ENCODE measurements at places on chromosomes 5 and 9. TPM values are rescaled to one million over a fixed set of nuclear protein-coding genes. Genes with fewer than 3 reads are reported as not detected.

KCNV2 gene
- not detected for total RNA-seq

CCL27 gene
- total RNA-seq = not detected

ANKRD34B gene
- not detected for total RNA-seq

- no peak for DNase-seq
Measured at GRCh38 chr9:92043002-92043401, 72.2 kb downstream of the SPTLC1 start.

GRCh38 chr5:62143268-62144229, 162.5 kb upstream of the KIF2A start:
- DNase-seq = no peak

BRINP1 gene
- not detected for total RNA-seq

GRCh38 chr5:34517249-34517648, 138.9 kb upstream of the RAI14 start:
- DNase-seq = no peak

DNA sequence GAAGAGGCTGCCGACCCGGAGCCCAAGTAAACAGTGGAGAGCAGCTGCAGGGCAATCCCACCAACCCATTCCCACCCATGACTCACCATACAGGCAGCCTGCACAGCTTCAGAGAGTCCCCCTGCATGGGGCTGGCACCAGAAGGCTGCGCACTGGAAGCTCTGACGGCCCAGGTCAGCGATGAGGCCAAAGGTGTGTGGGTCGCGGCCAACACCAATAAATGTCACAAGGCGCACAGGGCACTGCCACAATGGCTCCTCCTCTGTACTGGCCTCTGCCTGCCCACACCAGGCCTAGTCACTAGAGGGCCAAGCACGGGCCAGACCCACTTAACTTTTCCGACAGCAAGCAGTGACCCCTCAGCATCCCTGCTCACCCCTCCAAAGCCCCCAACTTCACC, 3.0 kb upstream of the SRA1 start:
- DNase-seq = no peak

DNA sequence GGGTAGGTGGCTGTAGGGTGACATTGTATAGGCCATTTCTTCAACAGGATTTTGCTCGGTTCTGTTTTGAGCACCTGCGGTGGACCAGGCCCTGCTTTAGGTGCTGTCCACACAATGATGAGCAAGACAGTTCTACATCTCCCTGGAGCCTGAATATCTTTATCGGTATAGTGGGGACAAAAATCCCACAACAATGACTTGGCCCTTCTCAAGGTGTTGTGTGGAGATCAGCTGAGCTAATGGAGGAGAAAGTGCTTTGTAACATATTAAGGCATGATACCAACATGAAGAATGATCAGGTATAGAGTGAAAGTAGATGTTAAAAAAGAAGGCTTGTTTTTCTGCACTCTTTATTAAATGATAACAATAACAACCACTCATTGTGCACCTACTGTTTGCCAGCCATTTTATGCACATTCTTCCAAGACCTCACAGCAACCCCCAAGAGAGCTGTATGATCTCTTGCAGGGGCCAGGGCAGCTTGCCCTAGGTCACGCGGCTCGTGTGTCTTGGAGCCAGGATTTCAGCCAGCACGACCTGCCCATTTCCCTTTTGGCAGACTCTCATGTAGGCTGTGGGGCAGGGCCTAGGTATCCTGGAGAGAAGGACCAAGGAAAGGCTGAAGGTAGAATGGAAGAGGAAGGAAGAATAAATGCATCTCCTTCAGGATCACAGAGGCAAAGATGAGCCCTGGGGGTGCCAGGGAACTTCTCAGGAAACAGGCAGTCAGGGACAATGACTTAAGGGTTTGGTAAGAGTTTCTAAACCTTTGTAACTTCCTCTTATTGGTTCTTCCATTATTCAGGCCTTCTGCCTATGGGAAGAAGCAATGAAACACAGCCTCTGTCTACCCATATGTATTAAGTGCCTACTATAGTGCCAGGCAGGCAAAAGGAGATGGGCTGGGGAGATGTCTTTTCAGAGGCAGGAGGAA, 50.0 kb upstream of the PPARGC1B start:
- DNase-seq = no peak

OTULINL gene
- 0.13 TPM for total RNA-seq

JADE2 gene
- 23.3 TPM for total RNA-seq

DNA sequence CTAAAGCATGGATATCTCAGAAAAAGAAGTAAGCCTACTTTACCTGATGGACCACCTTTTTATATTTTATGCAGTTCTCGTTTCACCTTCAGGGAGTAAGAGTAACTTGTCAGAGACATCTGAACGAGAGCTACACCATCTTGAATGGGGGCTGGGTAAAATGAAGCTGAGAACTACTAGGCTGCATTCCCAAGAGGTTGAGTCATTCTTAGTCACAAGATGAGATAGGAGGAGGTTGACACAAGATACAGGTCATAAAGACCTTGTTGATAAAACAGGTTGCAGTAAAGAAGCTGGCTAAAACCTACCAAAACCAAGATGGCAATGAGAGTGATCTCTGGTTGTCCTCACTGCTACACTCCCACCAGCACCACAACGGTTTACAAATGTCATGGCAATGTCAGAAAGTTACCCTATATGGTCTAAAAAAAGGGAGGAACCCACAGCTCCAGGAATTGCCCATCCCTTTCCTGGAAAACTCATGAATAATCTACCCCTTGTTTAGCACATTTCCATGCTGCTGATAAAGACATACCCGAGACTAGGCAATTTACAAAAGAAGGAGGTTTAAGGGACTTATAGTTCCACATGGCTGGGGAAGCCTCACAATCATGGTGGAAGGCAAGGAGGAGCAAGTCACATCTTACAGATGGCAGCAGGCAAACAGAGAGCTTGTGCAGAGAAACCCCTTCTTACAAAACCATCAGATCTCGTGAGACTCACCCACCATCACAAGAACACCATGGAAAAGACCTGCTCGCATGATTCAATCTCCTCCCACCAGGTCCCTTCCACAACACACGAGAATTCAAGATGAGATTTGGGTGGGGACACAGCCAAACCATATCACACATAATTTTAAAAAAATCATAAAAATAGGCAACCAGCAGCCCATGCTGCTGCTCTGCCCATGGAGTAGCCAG, 62.5 kb downstream of the GIN1 start:
- DNase-seq = peak; percentile 66

UQCRQ gene
- 1,004 TPM for total RNA-seq

All from K562 (cell line).